ENCODE measurements at places on chromosomes 4 and X. TPM values are rescaled to one million over a fixed set of nuclear protein-coding genes. Genes with fewer than 3 reads are reported as not detected.

DNA sequence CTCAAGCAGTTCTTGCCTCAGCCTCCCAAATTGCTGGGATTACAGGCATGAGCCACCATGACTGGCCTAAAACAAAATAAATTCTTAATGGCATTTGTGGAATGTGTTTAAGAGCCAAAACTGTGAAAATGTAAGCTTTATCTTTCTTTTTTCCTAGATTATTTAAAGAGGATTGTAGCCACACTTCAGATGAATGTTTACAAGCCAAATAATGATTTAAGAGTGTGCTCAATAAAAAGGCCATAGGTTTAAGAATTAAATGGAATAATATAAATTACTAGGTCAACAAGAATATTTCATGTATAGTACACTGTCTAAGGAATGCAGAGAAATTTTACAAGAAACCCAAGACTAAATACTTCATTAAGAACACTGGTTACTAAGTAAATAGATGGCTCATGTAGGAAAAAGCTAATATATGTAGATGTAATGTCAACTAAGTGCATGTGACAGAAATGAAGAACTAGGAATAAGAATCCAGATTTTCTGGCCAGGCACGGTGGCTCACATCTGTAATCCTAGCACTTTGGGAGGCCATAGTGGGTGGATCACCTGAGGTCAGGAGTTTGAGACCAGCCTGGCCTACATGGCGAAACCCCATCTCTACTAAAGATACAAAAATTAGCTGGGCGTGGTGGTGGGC is 21.3 kb upstream of the UGDH start:
- no peak for DNase-seq
- peak overlapping the region; percentile 22 for H3K27ac ChIP-seq
- no peak overlapping the region for H3K4me3 ChIP-seq
- peaks cover 20% of the 10 kb centered on the region for H3K4me1 ChIP-seq

DNA sequence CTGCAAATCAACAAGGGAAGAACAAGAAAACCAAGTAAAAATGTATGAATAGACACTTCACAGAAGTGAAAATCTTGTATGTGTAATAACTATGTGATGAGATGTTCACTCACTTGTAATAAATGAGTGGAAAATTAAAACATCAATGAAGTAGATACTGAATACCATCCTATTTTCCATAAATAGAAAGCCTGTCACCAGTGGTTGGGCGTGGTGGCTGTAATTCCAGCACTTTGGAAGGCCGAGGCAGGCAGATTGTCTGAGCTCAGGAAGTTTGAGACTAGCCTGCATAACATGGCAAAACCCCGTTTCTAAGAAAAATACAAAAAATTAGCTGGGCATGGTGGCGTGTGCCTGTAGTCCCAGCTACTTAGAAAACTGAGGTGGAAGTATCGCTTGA is 53.5 kb upstream of the SOD3 start:
- no peaks in the 10 kb centered on the region for H3K27me3 ChIP-seq
- no peak for DNase-seq
- H3K4me3 ChIP-seq: no peak overlapping the region
- H3K4me1 ChIP-seq: no peaks in the 10 kb centered on the region
- H3K36me3 ChIP-seq: no peaks in the 10 kb centered on the region

DNA sequence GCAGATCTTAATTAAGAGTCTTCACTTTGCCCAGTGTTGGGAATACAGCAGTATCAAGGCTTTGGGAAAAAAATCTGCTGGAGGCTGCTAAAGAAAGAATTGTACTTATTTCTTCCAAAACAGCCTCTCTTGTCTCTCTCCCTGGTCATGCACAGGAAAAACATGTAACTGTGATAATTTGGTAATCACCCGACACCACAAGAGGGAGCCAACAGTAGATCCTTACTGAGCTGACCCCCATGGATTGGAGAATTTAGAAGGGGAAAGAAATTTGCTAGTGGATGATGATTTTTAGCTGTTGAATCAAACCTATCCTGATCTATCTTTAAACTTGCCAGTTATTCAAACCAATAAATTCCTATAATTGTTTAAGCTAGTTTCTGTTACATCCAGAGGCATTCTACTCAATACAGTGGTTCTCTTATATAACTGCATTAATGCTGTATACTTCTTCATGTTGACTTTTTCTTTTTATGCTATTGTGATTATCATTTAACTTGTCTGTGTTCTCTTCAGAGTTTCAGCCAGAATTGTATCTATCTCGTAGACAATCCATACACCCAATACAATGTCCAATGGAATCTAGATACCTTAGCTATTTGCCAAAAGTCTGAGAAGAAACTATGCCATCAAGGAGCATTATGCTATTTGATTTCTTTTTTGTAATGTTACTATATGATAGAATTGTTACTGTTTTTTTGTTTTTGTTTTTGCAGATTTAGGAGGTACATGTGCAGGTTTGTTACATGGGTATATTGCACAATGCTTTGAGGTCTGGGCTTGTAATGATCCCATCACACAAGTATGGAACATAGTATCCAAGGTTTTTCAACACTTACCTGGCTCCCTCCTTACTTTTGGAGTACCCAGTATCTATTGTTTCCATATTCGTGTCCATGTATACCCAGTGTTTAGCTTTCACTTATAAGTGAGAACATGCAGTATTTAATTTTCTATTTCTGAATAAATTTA is 31.3 kb upstream of the ARHGEF38 start:
- no peak overlapping the region for H3K4me3 ChIP-seq
- H3K36me3 ChIP-seq: no peaks in the 10 kb centered on the region
- no peaks in the 10 kb centered on the region for H3K27me3 ChIP-seq
- no peak overlapping the region for H3K27ac ChIP-seq
- DNase-seq: peak; percentile 34

DNA sequence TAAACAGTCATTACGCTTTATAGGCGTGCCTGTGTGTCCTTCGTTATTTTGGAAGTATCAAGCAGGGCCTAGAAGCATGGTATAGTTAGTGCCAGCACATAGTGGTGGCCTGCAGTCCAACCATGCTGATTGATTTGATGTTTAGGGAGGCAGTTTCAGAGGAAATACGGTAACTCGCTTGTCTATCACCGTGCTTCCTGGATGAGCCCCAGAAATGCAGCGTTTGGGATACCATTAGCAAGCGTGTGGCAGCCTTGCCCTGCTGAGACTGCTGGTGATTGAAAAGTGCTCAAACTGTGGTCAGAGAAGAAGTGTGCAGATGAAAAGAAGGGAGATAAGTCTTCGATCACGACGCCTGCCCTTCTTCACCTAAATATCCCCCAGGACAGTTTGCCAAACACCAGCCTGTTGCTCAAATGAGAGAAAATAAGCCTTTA is 158.4 kb downstream of the CHIC2 start:
- H3K36me3 ChIP-seq: no peaks in the 10 kb centered on the region
- no peaks in the 10 kb centered on the region for H3K27me3 ChIP-seq
- H3K27ac ChIP-seq: peak overlapping the region; percentile 50
- H3K4me1 ChIP-seq: peaks cover 7% of the 10 kb centered on the region
- peak; percentile 75 for DNase-seq

- H3K27me3 ChIP-seq: no peaks in the 10 kb centered on the region
- H3K36me3 ChIP-seq: no peaks in the 10 kb centered on the region
- H3K27ac ChIP-seq: no peak overlapping the region
- H3K4me3 ChIP-seq: no peak overlapping the region
- no peak for DNase-seq
Measured at GRCh38 chrX:120741452-120741851, 111.6 kb upstream of the C1GALT1C1 start.

GRCh38 chrX:15600745-15601144 is at the start of gene ACE2:
ACE2 (minus strand) TSS chrX:15600960; CDS start chrX:15600911, 49 bp downstream.
- H3K36me3 ChIP-seq: no peaks in the 10 kb centered on the region
- H3K4me1 ChIP-seq: no peaks in the 10 kb centered on the region
- DNase-seq: no peak

DNA sequence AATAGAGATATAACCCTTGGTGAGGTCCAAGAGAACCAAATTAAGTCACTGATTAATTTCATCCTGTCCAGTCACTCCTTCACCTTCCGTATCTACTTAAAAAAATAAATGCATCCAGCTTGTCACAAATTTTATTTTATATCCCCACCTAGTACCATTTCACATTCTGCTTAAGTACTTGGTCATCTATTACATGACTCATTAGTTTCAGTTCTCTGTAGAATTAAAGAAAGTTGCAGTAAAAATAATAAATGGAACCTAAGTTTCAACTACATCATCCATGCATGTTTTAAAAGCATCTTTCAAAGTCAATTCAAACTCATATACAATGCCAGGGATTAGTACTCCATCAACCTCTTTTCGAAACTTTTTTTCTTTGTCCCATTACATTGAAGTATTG is 130.2 kb downstream of the SH2D1A start:
- H3K4me3 ChIP-seq: no peak overlapping the region
- no peak for DNase-seq
- no peaks in the 10 kb centered on the region for H3K36me3 ChIP-seq
- no peak overlapping the region for H3K27ac ChIP-seq
- no peaks in the 10 kb centered on the region for H3K4me1 ChIP-seq

- H3K36me3 ChIP-seq: no peaks in the 10 kb centered on the region
- no peak overlapping the region for H3K27ac ChIP-seq
- DNase-seq: no peak
- peaks cover 30% of the 10 kb centered on the region for H3K4me1 ChIP-seq
Measured at GRCh38 chr4:119132306-119132705, 3.3 kb upstream of the MYOZ2 start.

- H3K4me1 ChIP-seq: no peaks in the 10 kb centered on the region
- H3K36me3 ChIP-seq: no peaks in the 10 kb centered on the region
- no peak for DNase-seq
- no peaks in the 10 kb centered on the region for H3K27me3 ChIP-seq
- no peak overlapping the region for H3K4me3 ChIP-seq
- H3K27ac ChIP-seq: no peak overlapping the region
Measured at GRCh38 chrX:80388206-80388605, 32.0 kb upstream of the TENT5D start.

- H3K4me1 ChIP-seq: no peaks in the 10 kb centered on the region
- peaks cover 15% of the 10 kb centered on the region for H3K27me3 ChIP-seq
- peak overlapping the region; percentile 55 for H3K4me3 ChIP-seq
- H3K27ac ChIP-seq: no peak overlapping the region
- no peak for DNase-seq
Measured at GRCh38 chrX:2829469-2830246, 928 bp downstream of the GYG2 start.

DNA sequence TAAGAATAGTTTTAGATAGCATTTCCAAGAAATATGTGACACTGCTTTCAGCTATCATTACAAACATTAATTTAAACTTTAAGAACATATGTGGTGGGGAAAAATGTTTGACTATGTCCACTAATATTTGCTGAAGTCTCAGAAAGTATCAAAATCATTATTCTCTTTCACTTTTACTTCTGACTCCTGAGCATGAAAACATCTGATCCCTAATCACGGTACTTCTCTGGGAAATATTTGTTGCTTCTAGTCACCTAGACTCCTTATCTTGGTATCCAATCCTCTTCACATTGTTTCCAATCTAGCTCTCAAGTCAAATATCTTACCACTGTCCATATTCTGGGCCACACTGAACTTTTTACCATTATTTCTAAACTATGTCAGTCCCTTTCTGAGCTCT is 10.8 kb downstream of the NUDT6 start:
- no peaks in the 10 kb centered on the region for H3K4me1 ChIP-seq
- DNase-seq: no peak
- no peak overlapping the region for H3K4me3 ChIP-seq
- no peak overlapping the region for H3K27ac ChIP-seq
- peaks cover 4% of the 10 kb centered on the region for H3K36me3 ChIP-seq

DNA sequence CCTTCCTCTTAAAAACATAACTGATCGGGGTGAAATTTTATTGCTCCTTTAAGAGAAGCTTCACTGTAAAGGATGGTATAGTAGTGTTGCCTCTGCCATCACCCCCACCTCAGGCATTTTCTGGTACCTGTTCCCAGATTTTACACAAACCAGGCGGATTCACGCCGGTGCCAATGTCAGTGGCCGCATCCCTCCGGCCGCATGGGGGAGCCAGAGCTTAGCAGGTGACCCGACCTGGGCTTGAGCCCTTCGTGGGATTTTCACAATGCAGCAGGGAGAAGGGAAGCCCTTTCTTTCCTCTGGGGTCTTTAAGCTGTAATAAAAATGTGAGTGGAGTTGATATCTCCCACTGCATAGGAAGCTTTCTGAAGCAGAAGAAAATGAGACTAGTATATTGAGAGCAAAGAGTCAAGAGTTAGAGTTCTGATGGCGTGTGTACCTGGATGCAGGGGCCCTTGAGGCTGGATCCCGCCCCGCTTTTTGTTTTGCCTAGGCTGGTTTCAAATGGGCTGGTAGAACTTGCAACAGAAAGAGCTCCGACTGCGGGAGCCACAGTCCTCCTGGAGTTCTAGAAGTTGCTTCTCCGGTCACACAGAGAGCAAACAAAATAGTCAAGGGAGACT is 59.4 kb downstream of the POLR2B start:
- H3K27ac ChIP-seq: no peak overlapping the region
- peaks cover 20% of the 10 kb centered on the region for H3K36me3 ChIP-seq
- peaks cover 14% of the 10 kb centered on the region for H3K4me1 ChIP-seq
- peak; percentile 83 for DNase-seq

GRCh38 chrX:2638279-2638678 is 52.8 kb upstream of the CD99 start:
- H3K27ac ChIP-seq: no peak overlapping the region
- H3K4me1 ChIP-seq: no peaks in the 10 kb centered on the region
- peaks cover 17% of the 10 kb centered on the region for H3K36me3 ChIP-seq

DNA sequence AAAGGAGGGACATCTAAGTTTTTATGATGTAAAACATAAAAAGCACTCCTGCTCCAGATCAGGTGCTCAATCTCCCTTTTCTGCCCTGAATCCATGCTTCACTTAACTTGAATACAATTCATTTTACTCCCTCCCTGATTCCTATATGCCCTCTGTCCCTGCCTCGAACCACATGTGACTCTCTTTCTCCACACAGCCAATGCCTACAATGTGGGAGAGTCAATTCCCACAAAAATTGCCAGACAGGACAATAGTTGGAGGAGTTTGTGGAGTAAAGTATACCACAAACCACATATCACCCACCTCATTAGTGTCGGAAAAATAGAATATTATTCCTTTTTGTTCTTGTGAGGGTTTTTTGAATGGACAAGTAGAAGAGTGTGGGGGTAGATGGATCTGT is 9.7 kb downstream of the AMMECR1 start:
- no peaks in the 10 kb centered on the region for H3K36me3 ChIP-seq
- no peaks in the 10 kb centered on the region for H3K27me3 ChIP-seq
- no peaks in the 10 kb centered on the region for H3K4me1 ChIP-seq

DNA sequence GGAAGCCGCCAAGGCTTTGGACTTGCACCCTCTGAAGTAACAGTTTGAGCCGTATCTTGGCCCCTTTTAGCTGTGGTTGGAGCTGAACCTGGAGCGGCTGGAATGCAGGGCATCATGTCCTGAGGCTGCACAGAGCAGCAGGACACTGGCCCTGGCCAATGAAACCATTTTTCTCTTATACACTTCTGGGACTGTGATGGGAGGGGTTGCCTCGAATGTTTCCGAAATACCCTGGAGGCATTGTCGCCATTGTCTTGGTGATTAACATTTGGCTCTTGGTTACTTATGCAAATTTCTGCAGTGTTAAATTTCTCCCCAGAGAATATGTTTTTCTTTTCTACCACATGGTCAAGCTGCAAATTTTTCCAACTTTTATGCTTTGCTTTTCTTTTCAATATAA is 137.2 kb downstream of the MAGEC1 start:
- H3K36me3 ChIP-seq: no peaks in the 10 kb centered on the region
- H3K27me3 ChIP-seq: no peaks in the 10 kb centered on the region
- H3K27ac ChIP-seq: no peak overlapping the region
- no peak overlapping the region for H3K4me3 ChIP-seq

- no peak overlapping the region for H3K4me3 ChIP-seq
- no peak overlapping the region for H3K27ac ChIP-seq
- H3K36me3 ChIP-seq: peaks cover 99% of the 10 kb centered on the region
Measured at GRCh38 chrX:15815779-15816437, 25.6 kb downstream of the ZRSR2 start.

Gene ADH1A
- not detected for polyA plus RNA-seq

Gene ANOS1
- not detected for polyA plus RNA-seq

Gene TMPRSS11A
- not detected for polyA plus RNA-seq

Gene RBMXL3
- not detected for polyA plus RNA-seq

Data from stomach (tissue), 19 donors.